ENCODE measurements at places on chromosomes 11 and 22.

DNA sequence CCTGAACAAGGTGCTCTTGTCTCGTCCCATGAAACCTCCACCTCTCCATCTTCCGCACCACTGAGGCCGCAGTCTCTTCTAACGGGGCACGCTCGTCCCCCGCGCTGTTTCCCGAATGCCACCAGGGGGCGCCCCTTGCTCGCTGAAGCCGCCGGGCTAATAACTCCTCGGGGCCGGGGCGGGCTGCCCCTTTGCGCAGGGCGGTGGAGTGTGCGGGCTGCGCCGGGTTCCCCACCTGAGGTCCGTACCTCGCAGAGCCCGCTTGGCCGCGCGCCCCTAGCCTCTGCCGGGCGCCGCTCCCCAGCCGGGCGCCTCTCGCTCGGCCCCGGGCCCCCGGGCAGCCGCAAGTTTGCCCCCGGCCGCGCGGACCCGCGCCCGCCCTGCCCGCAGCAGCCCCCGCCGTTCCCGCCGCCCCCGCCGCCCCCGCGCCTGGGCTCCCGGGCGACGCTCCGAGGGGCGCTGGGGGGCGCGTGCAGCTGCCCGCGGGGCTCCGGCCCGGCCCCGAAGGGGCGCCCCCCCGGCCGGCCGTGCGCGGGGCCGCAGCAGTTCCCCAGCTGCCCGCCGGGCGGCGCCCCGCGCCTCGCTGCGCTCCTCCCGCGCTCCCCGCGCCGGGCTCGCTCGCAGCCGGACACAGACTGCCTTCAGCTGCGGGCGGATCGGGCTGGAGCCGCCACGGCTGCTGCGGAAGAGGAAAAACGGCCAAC, at the start of gene GRIK4:
Gene GRIK4, plus strand, starts transcription at position 633 of the 704 bp plus-strand sequence. CDS start 148,571 bp downstream, outside the sequence.
- DNase-seq = peak; percentile 11

GRCh38 chr11:130241713-130242112, 73.0 kb downstream of the ZBTB44 start:
- DNase-seq = no peak

DNA sequence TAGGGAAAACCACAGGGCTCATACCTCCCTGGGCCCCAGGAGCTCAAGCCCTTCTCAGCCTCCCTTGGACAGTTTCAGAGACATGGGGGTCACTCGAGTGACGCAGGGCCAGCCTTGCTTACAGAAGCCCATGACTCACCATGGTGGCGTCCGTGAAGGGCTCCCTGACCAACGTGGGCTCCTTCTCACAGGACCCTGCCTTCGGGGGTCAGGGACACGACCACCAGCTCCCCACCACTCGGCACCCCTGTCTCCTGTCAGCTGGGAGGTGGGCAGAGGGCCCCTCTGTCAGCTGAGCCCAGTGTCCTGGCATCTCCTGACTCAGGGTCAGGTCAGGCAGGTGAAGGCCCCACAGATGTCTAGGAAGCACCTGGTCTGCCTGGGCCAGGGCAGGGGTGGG, 126.3 kb upstream of the ANO1 start:
- DNase-seq = no peak

DNA sequence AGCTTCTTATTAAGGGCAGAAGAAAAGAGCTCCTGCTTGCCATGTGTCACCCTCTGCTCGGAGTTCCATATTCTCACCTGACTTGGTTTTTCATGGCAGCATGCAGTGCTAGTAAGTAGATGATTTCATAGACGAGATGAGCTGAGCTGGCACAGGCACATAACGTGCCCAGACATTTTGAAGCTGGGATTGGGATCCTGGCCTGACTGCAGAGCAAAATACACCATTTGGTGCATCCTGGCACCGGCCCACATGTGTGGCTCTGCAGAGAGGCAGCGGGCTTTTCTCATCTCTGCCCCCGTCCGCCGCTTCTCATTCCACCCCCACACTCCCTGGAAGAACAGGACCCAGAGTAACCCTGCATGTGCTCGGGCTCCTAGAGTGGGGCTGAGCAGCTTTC, 24.8 kb downstream of the FAM118A start:
- DNase-seq = no peak

- DNase-seq = no peak
These were observed 87.8 kb upstream of the CRYBB3 start for GRCh38 chr22:25111579-25112517.

DNA sequence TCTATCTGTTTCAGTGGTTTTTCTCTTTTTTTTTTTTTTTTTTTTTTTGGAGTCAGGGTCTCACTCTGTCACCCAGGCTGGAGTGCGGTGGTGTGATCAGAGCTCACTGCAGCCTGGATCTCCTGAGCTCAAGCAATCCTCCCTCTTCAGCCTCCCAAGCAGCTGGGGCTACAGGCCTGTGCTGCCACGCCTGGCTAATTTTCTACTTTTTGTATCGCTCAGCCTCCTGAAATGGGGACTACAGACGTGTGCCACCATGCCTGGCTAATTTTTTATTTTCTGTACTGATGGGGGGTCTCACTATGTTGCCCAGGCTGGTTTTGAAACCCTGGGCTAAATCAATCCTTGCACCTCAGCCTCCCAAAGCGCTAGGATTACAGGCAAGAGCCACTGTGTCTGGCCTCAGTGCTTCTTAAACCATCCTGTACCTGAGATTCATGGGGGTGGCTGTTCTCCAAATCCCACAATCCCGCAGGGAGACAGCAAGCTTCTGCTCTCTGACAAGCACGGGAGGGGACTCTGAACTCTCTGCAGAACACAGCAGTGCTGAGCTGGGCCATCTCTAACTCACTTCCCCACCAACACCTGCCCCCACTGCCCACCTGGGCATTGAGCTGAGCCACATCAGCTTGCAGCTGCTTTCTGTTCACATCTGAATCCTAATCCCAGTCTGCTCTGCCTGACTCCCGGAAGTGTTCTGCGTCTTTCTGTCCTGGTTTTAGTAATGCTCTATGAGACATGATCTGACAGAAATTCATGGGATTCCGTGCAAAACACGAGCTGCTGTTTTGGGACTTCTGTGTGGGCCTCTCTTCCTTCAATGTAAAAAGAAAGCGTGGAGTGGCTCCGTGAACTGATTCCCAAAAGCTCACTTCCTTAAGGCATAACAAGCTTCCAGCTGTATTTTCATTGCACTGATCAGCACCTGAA, 400.0 kb downstream of the LARGE1 start:
- no peak for DNase-seq

DNA sequence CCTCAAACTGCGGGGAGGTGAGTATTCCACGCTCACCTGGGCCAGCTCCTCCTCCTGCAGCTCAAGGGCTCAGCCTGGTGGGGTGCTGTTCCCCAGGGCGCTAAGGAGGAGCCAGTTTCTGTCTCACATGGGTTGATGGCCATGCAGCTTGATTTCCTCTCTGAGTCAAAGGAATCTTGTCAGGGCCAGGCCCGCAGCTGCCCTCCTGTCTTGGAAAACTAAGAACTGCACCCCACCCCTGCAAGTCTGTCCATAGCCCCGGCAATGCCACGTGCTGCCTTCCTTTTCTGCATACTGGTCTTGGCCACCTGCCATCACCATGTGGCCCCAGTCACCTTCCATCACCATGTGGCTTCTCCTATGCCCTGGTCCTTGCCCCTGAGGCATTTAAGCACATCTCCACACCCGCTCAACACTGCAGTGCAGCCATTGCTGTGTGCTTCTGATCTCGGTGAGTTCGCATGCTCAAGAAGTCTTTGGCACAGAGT, 35.2 kb upstream of the CLDN5 start:
- DNase-seq = no peak

GRCh38 chr22:39234472-39234787, 10.4 kb downstream of the PDGFB start:
- DNase-seq = no peak

DNA sequence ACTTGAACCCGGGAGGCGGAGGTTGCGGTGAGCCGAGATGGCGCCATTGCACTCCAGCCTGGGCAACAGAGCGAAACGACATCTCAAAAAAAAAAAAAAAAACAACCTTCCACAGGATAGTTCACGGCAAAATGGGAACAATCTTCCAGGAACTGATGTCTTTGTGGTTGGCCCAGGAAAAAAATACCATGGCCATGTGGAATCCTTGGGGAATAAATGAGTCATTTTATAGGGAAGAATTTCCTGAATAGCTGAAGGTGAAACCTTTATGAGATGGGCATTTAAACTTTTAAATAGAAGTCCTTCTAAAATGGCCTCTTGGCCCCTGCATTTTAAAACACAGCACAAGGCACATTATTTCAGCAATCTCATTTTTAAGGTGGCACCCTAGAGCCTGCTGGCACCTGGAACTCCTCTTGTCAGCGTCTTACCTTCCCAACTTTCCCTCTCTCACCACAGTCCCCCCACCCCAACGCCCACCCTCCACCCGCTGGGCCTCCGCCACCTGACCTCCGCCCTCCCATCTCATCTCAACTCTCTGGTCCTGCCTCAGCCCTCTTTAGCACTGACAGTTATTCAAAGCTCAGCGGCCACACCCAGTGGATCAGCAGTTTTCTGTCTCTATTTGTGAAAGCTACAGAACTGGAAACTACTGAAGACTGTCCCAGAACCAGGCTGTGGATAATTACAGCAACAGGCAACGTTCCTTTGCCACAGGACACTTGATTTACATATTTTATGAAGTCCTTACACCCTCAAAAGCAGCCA, 43.1 kb downstream of the SCGB1A1 start:
- peak; percentile 69 for DNase-seq

- peak; percentile 59 for DNase-seq
These were observed 21.8 kb downstream of the CACNA1I start for GRCh38 chr22:39592081-39593065.

GRCh38 chr22:45640941-45641621, 30.6 kb upstream of the ATXN10 start:
- no peak for DNase-seq

DNA sequence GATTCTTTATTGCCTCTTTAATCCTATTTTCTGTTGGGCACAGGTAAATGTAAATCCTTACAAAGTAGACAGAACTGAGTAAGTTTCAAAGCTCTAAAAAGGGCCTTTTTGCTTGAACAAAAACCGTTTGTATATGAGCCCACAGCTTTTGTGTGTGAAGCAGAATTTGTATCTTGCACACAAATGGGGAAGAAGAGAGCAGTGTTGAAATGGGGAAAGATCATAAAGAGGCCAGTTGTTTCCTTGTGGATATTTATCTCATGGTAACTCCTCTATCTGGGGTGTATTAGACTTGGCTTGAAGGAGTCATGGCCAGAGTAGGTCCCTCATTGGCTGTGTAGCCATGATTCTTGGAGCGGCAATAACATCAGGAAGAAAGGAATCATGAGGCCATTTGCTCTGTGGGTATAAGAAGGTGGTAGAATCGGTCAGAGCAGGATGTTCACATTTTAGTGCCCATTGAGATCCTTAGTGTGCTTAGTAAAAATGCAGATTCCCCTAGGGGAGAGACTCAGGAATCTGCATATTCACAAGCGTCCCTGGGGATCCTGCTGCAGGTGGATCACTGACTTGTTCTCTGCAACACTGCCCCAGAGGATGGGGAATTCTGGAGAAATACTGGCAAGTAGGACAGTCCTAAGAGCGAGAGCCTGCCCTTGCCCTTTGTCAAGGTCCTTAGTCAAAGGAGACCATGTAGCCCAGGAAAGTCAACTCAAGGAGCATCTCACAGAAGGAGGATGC, 126.5 kb downstream of the LDLRAD3 start:
- DNase-seq = no peak

GRCh38 chr11:70326365-70326811, 55.9 kb downstream of the PPFIA1 start:
- no peak for DNase-seq

DNA sequence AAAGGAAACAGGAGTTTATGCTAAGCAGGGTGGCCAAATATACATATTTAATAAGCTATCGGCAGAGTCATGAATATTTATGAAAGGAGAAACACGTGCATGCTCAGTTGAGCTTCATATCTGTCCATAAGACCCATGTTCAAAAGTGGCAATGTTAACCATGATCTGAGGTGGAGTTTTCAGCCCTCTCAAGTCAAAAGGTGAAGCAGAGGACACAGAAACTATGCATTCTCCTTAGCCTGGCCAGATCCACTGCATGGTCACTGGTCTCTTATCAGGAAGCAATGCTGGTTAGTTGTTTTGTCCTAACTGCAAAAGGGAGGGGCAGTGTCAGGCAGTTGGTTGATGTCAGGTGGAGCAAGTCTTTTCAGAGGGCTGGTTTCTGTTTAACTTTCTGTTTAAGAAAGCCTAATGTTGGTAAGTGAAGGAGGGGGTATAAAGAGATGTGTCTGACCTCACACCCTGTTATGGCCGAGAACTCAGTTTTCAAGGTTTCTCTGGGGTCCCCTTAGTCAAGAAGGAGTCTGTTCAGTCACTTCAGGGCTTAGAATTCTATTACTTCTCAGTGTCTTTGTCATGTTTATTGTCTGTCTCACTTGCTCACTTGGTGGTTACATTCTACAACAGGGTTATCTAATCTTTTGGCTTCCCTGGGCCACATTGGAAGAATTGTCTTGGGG, 5.5 kb upstream of the SELENOH start:
- no peak for DNase-seq

GRCh38 chr11:119797736-119798135, 68.7 kb upstream of the NECTIN1 start:
- DNase-seq = no peak

GRCh38 chr11:72234920-72235319, 9.1 kb downstream of the PHOX2A start:
- DNase-seq = no peak

GRCh38 chr22:46754110-46754799, 8.2 kb upstream of the TBC1D22A start:
- DNase-seq = peak; percentile 94

- peak; percentile 4 for DNase-seq
These were observed 36.7 kb downstream of the ISX start for GRCh38 chr22:35102663-35103062.

- DNase-seq = no peak
These were observed 2.8 kb downstream of the PARVB start for GRCh38 chr22:44026630-44027511.

GRCh38 chr11:72209101-72209500, 7.5 kb upstream of the FOLR2 start:
- no peak for DNase-seq

DNA sequence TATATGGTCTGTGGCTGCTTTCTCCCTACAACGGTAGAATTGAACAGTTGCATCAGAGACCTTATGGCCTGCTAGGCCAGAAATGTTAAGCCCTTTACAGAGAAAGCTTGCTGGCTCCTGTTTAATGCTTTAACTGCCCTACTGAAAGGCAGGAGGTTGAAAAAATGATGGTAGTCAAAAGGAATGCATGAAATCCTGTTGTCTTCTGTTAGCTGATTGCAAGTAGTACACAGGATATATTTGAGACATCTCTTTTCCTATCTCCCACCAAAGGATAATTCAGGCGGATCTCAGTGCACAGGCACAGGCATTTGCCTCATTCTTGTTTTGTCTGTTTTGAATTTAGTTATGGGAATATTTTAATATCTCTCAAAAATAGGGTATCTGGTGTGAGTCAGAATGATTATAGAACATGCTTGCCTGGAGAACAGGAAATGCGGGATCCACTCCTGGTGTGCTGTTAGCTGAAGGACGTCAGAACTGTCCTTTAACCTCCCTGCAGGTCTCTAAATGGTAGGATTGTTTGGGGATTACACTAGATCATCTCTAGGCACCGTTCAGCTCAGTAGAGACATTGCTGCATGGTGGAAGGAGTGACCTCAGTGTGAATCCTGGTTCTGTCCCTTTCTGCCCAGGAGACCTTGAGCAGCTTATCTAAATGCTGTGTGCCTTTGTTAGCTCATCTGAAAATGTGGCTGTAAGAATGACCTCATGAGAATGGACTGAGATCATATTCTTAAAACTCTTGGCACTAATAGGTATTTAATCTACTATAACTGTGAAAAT, 49.5 kb downstream of the PACS1 start:
- peak; percentile 59 for DNase-seq
